Stimulated activated CD4-positive, alpha-beta T cell treated with anti-CD3 and anti-CD28 coated beads, Interleukin-15, amount 100 ng/mL, for 1 hour (primary cell): ENCODE measurements at places on chromosomes 12 and 14.

- DNase-seq, result no peak
Observed at GRCh38 chr14:52043690-52044089, 25.2 kb downstream of the NID2 start.

GRCh38 chr12:23950775-23951451 is 1.4 kb upstream of the SOX5 start:
- DNase-seq, result no peak

GRCh38 chr12:82896979-82897378 is 210.3 kb downstream of the TMTC2 start:
- DNase-seq, result no peak

DNA sequence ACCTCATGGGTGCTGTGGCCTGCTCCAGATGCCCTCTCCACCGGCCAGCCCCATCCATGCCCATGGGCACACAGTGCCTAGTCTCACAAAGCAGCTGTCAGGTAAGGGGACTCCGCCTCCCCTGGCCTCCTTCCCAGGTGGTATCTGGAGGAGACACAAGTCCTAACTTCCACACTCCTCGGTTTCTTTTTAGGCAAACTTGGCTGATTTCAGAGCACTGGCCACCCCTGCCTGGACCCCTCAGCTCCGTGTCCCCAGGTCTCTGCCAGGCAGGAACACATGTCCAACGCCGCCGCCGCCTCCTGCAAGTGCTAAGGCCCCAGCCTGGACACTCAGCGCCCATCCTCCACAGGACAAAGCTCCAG is 324.1 kb upstream of the DIO3 start:
- no peak for DNase-seq

DNA sequence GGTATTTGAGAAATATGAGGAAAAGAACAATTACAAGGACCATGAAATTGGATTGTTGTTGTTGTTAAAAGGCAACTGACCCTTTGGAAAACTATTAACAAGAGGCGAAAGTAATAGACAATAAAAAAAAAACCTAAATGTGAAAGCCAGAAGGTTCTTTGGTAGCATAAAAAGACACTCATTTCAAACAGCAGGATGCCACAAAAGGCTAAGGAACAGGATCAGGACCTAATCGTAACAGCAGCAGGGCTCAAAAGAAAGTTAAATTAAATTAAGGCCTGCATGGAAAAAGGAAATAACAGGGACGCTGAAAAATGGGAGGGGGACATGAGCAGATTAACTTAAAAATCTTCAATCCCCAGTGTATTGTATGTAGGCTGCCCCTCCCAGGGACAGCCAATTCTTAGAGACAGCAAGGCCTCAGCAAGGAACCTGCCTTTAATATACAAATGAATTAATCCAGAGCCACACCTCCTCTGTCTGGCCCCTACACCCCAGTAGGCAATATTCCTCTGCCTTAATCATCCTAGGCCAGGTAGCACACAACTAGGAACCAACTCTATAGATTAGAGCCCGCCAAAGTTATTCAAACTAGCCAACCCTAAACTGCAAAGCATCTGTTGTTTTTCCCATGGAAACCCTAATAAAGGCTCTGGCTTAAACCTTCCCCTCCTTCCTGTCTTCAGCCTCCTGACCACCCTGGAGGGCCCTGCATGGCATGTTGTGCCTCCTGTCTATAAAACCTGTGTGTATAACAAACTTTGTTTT is 28.4 kb upstream of the AP4S1 start:
- no peak for DNase-seq

DNA sequence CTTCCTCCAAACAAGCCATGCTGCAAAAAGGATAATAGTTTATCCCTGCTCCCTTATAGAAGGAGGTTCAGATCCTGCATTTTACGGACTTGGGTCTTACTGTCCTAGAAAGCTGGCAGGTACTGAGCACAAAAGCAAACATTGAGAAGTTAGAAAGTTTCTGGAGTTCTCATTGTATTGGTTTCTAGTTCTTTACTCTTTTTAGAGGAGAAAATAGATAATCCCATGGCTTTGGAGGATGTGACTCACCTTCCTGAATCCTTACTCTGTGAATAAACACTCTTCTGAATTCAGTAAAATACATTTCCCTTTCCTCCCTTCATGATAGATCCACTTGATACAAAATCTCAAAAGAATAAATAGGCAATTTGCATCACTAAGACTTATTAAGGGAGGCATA is 188.9 kb downstream of the NPAS3 start:
- DNase-seq, result no peak

DNA sequence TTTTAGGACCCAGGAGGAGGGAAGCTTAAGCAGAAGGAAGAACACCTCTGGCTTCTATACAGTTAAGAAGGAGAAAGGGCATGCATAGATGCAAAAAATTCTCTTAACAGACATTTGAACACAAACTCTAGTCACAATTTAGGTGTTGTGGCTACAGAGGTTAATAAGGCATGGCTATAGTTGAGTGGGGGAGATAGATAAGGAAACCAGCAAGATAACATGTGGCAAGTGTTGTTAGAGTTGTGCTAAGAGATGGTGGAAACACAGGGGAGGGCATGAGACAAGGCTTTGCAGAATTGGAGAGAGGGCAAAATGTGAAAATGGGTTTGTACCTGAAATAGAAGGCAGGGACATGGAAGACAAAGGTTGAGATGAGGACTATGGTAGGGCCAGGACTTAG is 88.9 kb downstream of the MSRB3 start:
- DNase-seq, result no peak

- no peak for DNase-seq
Observed at GRCh38 chr14:77194706-77195105, 13.1 kb downstream of the TMEM63C start.

- no peak for DNase-seq
Observed at GRCh38 chr12:47362126-47362705, 282.5 kb upstream of the AMIGO2 start.

- DNase-seq, result no peak
Observed at GRCh38 chr12:23564451-23565152, 384.9 kb downstream of the SOX5 start.
